ENCODE measurements at places on chromosomes 6 and 20.

DNA sequence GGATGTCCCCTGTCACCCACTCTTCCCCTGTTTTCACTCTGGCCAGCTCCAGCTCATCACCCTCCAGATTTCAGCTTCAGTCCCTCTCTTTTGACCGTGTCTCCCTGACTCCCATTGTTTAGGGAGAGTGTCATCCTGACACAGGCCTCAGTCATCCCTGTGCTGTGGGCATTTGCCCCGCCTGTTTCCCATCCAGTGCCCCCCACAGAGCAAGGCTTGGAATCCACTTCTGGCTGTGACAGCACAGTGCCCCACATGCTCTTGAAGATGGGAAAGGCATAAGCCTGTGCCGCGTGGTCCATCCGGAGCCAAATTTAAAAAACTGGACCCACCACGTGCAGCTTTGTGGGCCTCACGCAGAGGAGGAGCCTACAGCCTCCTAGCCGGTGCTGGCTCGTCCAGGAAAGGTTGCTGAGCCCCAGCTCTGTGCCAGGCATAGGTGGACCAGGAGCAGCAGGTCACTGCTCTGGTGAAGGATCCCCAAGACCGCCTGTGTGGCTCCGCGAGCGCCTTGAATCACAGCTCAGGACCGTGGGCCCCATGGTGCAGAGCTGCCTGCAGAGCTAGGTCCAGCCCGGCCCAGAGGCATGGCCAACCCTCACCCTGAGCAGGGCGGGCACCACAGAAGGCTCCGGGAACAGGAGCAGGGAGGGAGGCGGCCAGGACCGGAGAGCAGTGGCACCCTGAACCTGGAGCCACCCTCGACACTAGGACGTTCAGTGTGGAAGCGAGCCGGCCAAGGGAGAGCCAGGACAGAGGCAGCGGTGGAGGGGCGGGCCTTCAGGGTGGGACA lies 172.8 kb downstream of the CDH4 start:
- no peak overlapping the region for H3K27ac ChIP-seq
- H3K4me3 ChIP-seq, result no peak overlapping the region
- no peak for DNase-seq
- H3K36me3 ChIP-seq, result no peaks in the 10 kb centered on the region

DNA sequence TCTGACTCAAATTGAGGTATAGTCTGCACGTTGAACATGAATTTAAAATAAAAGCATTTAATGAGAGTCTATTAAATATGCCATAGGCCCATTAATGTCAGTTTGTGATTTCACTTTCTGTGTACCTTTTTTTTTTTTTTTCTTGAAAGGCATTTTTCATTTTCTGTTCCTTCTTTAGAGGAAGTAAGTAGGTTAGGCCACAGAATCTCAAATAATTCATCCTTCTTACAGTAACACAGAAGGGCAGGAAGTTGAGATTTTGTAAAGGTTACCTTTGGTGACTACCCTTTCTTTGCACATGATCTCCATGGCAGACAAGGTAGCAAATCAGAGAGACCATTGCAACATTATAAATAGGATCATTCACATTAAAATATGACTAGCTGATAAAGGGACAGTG lies 9.6 kb downstream of the L3MBTL3 start:
- H3K4me3 ChIP-seq, result no peak overlapping the region
- no peak overlapping the region for H3K27ac ChIP-seq
- DNase-seq, result no peak
- no peaks in the 10 kb centered on the region for H3K27me3 ChIP-seq
- peaks cover under 1% of the 10 kb centered on the region for H3K4me1 ChIP-seq

GRCh38 chr20:56752274-56752673 lies 123.2 kb downstream of the TFAP2C start:
- no peaks in the 10 kb centered on the region for H3K36me3 ChIP-seq
- peaks cover 30% of the 10 kb centered on the region for H3K27me3 ChIP-seq
- H3K27ac ChIP-seq, result no peak overlapping the region
- no peak overlapping the region for H3K4me3 ChIP-seq
- DNase-seq, result no peak

DNA sequence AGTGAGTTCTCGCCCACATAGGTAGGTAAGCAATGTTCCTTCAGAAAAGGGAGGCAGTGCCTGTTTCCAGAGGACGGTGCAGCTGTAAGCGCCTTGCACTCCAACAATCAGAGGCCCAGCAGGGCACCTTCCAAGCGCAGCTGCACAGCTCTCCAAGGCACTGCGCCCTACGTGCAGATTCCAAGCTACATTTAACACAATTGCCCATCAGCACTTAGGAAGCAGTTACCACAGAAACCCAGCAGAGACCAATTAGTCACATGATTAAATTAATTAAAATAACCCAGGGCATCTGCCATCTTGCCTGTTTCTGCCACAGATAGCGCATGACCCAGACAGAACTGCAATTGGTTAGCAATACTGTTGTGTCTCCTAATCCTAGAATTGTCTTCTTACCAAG lies 65.5 kb downstream of the SOBP start:
- H3K4me3 ChIP-seq, result no peak overlapping the region
- no peak for DNase-seq
- H3K27me3 ChIP-seq, result no peaks in the 10 kb centered on the region
- H3K27ac ChIP-seq, result no peak overlapping the region
- H3K4me1 ChIP-seq, result no peaks in the 10 kb centered on the region

DNA sequence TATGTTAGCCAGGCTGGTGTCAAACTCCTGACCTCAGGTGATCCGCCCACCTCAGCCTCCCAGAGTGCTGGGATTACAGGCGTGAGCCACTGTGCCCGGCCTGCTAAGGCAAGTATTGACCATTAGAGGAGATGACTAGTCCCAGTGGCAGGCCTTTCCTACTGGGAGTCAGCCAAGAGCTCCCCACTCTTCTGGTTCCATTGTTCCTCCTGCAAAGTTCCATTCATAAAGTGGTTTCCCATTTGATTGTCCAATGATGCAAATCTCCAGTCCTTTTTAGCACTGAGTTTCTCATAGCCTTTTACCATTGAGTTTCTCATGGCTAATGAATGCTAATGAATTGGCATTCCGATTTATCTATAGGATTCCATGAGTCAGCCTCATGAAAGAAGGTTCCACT lies 148.3 kb upstream of the ESR1 start:
- no peak overlapping the region for H3K4me3 ChIP-seq
- DNase-seq, result no peak
- H3K4me1 ChIP-seq, result no peaks in the 10 kb centered on the region
- H3K36me3 ChIP-seq, result no peaks in the 10 kb centered on the region
- H3K27me3 ChIP-seq, result no peaks in the 10 kb centered on the region
- H3K27ac ChIP-seq, result no peak overlapping the region

DNA sequence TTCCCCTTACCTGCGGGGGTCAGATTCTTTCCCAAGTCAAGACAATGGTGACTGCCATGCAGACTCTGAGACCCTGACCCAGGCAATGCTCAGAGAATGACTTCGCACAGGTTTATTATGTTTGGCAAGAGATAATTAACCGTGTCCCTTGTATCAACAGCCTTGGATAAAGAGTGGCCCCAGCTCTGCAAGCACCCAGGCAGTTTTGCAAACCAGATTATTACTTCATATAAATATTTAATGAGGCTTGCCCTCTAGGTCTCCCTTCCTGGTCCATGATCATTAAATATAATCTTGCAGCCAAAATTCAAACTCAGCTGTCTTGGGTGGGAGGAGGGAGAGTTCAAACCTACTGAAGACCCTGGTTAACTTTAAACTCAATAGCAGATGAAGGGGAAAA lies 156.5 kb downstream of the ANKRD60 start:
- H3K4me1 ChIP-seq, result peaks cover 39% of the 10 kb centered on the region
- no peaks in the 10 kb centered on the region for H3K27me3 ChIP-seq
- no peak for DNase-seq

DNA sequence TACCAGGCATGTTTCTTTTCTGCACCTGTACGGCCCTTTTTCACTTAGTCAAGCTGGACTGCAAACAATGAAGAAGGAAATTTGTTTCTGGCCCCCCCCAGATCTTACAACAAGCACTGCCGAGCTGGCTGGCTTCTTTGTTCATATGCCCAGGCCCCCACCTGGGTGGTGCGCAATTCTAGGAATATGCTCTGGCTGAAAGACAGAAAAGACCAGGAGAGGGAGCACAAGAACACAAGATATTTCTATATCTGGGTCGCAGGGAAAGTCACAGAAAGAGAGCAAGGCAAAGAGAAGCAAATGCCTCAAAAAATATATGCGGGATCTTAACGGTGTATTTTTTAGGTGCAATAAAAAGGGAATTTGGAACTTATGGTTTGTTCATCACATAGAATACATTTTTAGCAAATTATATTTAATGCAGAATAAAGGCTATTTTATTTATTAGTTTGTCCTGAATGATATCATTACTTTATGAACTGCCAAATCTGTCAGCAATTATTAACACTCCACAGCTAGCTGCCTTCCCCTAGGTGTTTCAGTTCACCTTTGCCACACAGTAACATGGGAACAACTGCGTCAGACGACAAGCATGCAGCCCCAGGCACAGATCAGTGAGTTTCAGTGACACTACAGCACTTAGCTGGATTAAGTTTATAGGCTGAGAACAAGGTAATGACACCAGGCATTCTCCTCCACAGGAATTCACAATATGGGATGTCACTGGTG lies 76.5 kb downstream of the GJA10 start:
- H3K36me3 ChIP-seq, result no peaks in the 10 kb centered on the region
- peaks cover 14% of the 10 kb centered on the region for H3K4me1 ChIP-seq
- H3K4me3 ChIP-seq, result no peak overlapping the region
- no peaks in the 10 kb centered on the region for H3K27me3 ChIP-seq
- no peak overlapping the region for H3K27ac ChIP-seq
- peak; percentile 74 for DNase-seq

DNA sequence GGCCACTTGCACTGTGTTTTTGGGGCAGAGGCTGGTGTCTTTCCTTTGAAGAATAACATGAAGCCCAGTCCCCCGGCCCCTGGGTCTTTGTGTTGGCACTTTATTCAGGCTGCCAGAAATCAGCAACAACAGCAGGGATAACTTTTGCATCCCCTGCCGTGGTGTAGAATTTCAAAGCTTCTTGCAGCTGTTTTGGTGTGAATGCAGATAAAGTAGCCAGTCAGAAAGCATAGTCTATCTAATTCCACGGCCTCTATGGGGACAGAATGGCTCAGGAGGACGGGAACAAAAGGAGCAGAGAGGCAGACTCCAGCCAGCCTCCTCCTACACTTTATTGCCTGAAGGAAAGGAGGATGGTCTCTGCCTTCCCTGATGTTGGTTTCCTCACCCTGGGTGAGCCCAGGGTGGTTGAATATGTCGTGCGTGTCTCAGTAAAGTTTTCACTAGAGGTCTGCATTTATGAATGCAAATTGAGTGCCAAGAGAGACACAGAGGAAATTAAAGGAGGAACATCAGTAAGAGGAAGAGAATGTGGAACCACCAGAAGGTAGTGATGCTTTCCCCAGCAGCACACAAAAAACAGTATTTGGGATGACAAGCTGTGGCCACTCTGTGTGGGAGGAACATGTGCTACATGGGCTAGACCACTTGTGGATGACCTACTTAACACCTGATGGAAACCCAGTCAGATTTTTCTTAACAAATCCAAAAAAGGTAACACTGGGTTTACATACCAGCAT lies 125.9 kb upstream of the TRAF3IP2 start:
- H3K36me3 ChIP-seq, result no peaks in the 10 kb centered on the region
- H3K27ac ChIP-seq, result no peak overlapping the region
- no peak overlapping the region for H3K4me3 ChIP-seq
- H3K27me3 ChIP-seq, result no peaks in the 10 kb centered on the region

GRCh38 chr6:96611342-96611991 lies 48.5 kb downstream of the FHL5 start:
- no peak for DNase-seq
- H3K36me3 ChIP-seq, result no peaks in the 10 kb centered on the region
- H3K27me3 ChIP-seq, result no peaks in the 10 kb centered on the region
- H3K27ac ChIP-seq, result no peak overlapping the region
- no peak overlapping the region for H3K4me3 ChIP-seq

GRCh38 chr6:112466373-112467151 lies 119.4 kb downstream of the RFPL4B start:
- DNase-seq, result peak; percentile 63
- peaks cover 25% of the 10 kb centered on the region for H3K4me1 ChIP-seq
- H3K27ac ChIP-seq, result peak overlapping the region; percentile 69

DNA sequence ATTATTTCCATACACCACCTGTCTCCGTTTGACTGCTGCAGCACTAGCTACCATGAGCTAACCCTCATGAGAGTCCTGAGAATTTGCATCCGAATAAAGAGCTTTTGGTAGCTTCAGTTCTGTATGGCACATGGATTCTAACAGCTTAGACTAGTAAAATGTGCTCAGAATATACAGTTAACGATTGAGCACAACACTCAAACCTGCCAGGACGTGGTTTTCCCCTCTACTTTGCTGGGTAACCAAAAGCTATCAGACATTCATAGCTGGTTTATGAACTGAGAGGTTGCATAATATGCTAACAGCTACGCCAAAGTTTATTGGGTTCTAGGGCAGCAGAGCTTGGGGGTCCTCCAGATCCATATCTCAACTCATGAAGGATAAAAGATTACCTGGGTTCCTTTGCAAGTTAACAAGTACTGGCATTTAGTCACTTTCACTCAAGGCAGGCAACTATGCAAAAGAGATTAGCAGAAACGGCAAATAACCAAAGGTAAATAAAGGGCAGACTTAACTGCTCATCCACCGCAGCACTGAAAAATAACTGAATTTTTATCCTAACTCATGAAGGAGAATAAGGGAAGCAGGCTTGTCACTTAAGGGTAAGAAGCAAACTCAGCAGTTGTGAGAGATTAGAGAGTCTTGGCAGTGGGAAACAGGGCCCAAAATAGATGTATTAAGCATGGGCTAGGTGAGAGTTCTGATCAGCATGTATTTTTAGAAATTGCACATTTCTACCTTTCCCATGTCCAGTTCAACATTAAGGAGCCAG lies 29.4 kb downstream of the NUDT3 start:
- no peak overlapping the region for H3K4me3 ChIP-seq
- DNase-seq, result no peak
- H3K4me1 ChIP-seq, result peaks cover 20% of the 10 kb centered on the region
- H3K27me3 ChIP-seq, result no peaks in the 10 kb centered on the region
- no peaks in the 10 kb centered on the region for H3K36me3 ChIP-seq
- no peak overlapping the region for H3K27ac ChIP-seq

- no peaks in the 10 kb centered on the region for H3K4me1 ChIP-seq
- no peak overlapping the region for H3K27ac ChIP-seq
- no peaks in the 10 kb centered on the region for H3K36me3 ChIP-seq
- no peak overlapping the region for H3K4me3 ChIP-seq
- H3K27me3 ChIP-seq, result no peaks in the 10 kb centered on the region
- no peak for DNase-seq
These were observed 516.3 kb upstream of the CHD6 start for GRCh38 chr20:42134265-42135098.
